ENCODE measurements at places on chromosomes 12 and 14. TPM values are rescaled to one million over a fixed set of nuclear protein-coding genes. Genes with fewer than 3 reads are reported as not detected.
A peak's percentile ranks its signal among the peaks of the same experiment; 100 is the strongest.

AHNAK2 gene
- total RNA-seq: 2.5 TPM

PRH2 gene
- total RNA-seq: not detected

ENDOU gene
- 0.30 TPM for total RNA-seq

- no peak for DNase-seq
These were observed 285.9 kb downstream of the FOXN3 start for GRCh38 chr14:89131004-89131750.

- DNase-seq: no peak
These were observed 19.2 kb downstream of the DNM1L start for GRCh38 chr12:32698285-32698684.

RIMBP2 gene
- 0.40 TPM for total RNA-seq

- no peak for DNase-seq
These were observed 10.3 kb upstream of the ZNF84 start for GRCh38 chr12:133026996-133027395.

- no peak for DNase-seq
These were observed 284.5 kb upstream of the RTL1 start for GRCh38 chr14:101187816-101188570.

KRT74 gene
- not detected for total RNA-seq

GRCh38 chr14:52661314-52661713, 34.0 kb downstream of the ERO1A start:
- DNase-seq: no peak

GRCh38 chr14:77859934-77860570, 60.1 kb downstream of the ADCK1 start:
- DNase-seq: peak; percentile 46

DNA sequence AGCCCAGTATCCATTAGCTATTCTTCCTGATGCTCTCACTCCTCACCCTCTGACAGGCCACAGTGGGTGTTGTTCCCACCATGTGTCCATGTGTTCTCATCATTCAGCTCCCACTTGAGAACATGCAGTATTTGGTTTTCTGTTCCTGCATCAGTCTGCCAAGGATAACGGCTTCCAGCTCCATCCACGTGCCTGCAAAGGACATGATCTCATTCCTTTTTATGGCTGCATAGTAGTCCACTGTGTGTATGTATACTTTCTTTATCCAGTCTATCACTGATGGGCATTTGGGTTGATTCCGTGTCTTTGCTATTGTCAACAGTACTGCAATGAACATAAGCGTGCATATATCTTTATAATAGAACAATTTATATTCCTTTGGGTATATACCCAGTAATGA, 8.9 kb downstream of the ATG2B start:
- DNase-seq: no peak

DNA sequence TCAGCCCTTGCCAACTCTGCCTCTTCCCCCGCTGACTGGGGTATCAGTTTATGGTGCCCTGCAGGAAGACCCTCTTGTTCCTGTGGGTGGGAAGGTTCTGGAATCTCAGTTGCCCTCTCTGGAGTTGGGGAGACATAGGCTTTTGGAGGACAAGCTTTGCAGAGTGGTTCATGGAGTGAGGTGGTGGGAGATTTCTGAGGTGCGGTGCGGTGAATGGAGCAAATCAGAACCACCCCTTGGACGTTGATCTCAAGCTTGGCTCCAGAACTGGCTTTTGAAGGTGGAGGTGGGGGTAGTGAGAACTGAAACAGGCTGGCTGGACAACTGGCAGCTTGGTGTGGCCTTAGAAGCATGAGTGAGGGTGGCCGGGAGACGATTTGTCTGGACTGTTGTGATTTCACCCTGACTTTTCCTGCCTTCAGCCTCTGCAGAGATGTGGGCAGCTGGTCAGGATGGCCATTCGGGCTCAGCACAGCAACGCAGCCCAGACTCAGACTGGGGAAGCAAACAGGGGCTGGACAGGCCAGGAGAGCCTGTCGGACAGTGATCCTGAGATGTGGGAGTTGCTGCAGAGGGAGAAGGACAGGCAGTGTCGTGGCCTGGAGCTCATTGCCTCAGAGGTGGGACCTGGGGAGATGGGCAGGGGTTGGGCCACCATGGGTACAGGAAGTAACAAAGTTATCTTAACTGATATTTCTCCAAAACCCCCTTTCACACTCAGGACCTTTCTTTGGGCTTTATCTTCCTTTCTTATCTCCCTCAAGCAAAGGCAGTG, 1.1 kb downstream of the SHMT2 start:
- DNase-seq: peak; percentile 25

OR9K2 gene
- not detected for total RNA-seq

- peak; percentile 97 for DNase-seq
These were observed at the start of gene PSME1 for GRCh38 chr14:24135834-24136683. Gene PSME1, plus strand, starts transcription at chr14:24136194. Its CDS starts 69 bp downstream, at chr14:24136263.

DNA sequence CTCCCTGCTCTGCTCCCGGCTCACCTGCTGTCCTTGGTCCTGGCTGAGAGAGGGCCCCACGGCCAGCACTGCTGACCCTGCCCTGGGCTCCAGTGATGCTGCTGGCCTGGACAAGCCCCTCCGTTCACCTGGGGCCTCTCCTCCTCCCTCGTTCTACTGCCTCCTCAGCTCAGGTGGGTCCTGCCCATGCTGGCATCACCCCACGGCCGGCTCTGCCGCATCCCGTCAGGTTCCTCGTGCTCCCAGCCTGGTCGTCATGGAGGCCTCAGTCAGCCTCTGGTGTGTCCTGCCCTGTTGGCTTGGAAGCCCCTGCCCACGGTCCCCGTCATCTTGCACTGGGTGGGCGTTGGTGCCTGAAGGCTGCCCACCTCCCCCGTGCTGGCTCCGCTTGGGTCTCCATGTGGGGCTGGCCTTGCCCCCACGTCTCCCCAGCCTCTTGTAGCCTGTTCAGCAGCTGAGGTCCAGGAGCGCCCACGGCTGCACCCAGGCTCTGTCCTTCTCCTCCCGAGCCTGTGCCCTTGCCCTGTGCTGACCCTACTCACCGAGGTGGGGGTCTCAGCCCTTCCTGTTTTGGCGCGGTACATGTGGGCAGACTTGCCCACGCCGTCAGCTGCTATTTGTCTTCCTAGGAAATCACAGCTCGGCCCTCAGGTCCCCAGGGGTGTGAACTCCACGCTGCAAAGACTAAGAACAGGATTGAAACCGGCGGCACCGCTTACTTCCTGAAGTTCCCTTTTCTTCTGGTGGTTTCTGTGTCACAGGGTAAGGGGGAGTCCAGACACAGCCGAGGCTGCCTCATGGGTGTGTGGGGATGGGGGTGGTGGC, 121.6 kb downstream of the TMEM121 start:
- DNase-seq: no peak

DNA sequence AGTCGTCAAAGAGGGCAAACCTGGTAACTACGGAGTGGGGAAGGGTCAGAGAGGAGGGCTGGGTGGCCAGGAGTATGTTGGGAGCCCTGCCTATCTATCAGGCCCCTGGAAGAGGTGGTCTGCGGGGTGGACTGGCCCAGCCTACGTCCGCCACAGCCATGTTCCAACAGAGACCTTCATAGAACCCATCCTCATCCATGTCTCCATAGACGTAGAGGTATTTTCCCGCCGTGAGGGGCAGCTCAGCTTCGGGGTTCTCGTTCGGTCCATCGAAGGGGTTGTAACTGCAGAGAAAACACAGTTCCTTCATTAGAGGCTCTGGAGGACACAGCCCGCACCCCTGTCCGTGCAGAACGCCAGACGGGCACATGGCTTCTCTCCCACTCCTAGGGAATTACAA, 107.3 kb downstream of the PIWIL1 start:
- no peak for DNase-seq

GPR162 gene
- 5.3 TPM for total RNA-seq

- no peak for DNase-seq
These were observed 79.4 kb upstream of the HIF1A start for GRCh38 chr14:61615743-61616523.

SERPINA5 gene
- 4.0 TPM for total RNA-seq

GRCh38 chr12:116661341-116661740, 76.5 kb downstream of the SPRING1 start:
- no peak for DNase-seq

DNA sequence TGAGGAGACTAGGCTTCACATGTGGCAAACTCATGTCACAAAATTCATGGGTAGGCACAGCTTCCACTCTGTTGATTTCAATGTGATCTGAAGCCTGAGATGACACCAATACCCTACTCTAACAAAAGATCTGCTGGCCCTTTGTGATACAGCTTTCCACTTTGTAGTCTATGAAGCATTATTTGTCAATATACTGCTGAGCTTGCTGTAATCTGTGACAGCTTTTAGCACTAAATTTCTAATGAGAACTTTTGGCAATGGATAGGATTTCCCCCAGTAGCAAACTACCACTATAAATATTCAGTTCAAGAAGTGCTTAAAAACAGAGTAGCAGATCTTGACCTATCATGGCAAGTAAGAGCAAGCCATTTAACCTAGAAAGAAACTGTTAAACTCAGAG, 5.6 kb upstream of the HEATR5A start:
- no peak for DNase-seq

DNA sequence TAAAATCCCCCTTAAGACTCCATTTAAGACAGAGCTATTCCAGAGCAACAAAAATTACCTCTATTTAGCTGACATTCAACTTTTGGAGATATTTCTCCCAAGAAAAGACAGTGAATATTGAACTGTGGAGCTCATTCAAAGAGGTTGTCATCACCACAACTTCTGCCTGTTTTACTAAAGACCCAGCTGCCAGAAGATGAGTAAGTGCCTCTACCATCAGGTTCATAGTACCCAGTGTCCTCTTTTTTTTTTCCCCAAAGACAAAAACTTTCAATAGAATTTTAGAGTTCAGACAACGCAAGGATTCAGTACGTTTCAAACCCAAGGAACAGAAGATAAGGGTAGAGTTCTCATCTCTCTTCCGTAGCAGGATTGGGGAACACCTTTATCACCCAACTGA, 461.3 kb downstream of the BCAT1 start:
- DNase-seq: no peak

DNA sequence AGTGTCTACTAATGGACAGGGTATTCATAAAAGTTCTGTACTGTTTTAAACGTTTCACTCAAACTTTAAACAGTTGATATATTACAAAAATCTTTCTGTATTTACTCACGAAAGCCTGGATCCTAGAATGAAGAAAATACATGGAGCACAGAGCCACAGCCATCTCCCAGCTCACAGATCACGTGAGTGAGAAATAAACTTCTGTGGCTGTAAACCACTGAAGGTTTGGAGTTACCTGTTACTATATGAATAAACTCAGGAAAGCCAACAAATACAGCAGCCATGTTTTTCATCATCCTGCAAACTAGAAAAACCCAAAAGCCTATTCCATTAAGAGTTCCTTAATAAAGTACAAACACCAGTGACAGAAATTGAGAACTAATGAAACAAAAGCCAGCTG, 867 bp upstream of the TDG start:
- DNase-seq: no peak

GRCh38 chr14:103140316-103141109, 17.3 kb downstream of the TNFAIP2 start:
- DNase-seq: no peak

DNA sequence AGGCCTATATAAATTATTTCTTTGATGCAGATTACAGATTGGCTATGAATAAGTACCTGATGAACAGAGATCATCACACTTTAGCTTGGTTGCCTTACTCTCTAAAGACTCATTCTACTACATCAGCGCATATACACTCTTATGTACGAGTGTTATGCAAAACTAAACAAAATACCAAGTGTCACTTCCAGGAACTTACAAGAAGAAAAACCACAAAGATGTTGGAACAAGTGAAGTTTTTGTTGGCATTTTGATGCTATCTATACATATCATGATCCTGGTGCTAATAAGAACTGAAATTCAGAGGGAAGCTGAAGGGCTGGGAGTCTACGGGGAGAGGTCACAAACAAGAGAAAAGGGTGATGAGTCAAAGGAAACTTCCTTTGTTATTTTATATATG, 47.9 kb upstream of the CERS5 start:
- DNase-seq: no peak

GRCh38 chr12:85955127-85955526, 81.0 kb downstream of the NTS start:
- DNase-seq: no peak

GRCh38 chr12:104671409-104672095, 214.8 kb downstream of the CHST11 start:
- DNase-seq: peak; percentile 80

DNA sequence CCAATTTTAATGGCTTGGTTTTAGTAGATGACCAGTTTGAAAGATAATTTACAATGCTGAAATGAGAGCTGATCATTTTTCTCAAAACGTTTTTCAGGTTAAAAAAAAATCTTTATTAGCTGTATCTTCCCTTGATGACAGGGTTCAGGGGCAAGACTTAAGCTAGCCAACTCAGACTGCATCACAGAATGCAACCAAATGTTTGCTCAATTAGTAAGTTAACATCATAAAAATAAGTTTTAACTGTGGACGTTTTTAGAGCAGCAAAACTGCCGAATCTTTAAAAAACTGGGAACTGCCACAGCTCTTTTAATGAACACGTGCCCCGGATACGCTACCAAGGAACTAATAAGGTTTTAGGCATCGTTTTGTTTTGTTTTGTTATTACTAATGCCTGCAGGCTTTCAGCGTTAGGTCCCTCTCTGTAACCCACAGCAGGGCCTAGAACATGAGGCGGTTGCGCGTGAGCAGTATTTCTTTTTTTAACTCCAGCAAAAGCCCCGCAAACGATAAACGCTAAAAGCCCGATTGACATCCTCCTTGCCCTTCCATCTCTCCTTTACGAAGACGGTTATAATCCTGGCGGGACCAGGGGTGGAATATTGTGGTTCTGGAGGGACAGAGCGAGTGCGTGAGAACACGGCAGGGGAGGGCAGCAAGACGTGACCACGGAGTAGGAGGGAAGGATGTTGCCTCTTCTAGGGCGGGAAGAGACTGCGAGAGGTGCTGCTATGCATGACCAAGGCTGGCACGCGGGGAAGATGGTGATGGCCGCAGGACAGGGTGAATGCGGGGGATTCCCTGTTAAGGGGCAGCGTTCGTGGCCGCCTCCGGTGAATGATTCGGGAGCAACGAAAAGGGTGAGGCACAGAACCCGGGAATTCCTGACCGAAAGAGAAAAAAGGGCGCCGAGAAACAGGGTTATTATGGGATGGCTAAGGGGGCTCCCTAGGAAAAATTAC, 652 bp downstream of the SUPT16H start:
- DNase-seq: peak; percentile 45

ZFHX2 gene
- 1.0 TPM for total RNA-seq

ASB2 gene
- 268 TPM for total RNA-seq

C1RL gene
- 10.9 TPM for total RNA-seq

DNA sequence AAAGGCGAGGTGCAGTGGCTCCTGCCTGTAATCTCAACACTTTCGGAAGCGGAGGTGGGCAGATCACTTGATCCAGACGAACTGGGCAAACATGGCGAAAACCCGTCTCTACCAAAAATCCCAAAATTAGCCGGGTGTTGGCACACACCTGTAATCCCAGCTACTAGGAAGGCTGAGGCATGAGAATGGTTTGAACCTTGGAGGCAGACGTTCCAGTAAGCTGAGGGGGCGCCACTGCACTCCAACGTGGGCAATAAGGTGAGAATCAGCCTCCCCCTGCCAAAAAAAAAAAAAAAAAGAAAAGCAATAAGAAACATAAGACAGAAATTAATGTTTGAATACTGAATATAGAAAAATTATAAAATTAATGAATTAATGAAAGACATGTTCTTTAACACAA, 928.7 kb downstream of the LRFN5 start:
- DNase-seq: no peak

All from left ventricle myocardium superior (tissue), 1 donor.